ENCODE measurements at places on chromosomes 3 and 15. TPM values are rescaled to one million over a fixed set of nuclear protein-coding genes. Genes with fewer than 3 reads are reported as not detected.

Gene ADAMTS17
- 0.39 TPM for total RNA-seq

Gene MYO5C
- 2.7 TPM for total RNA-seq

Gene C3orf62
- total RNA-seq = 8.4 TPM

Gene PAK6
- not detected for total RNA-seq

Gene GNB4
- total RNA-seq = 58.3 TPM

Gene IMPG2
- 0.60 TPM for total RNA-seq

Gene ROBO1
- total RNA-seq = 73.8 TPM

Gene TGM5
- not detected for total RNA-seq

Gene RNF13
- 61.4 TPM for total RNA-seq

- no peak overlapping the region for H3K4me3 ChIP-seq
- peaks cover 14% of the 10 kb centered on the region for H3K4me1 ChIP-seq
Observed at GRCh38 chr3:65963787-65964677, 74.7 kb downstream of the MAGI1 start.

DNA sequence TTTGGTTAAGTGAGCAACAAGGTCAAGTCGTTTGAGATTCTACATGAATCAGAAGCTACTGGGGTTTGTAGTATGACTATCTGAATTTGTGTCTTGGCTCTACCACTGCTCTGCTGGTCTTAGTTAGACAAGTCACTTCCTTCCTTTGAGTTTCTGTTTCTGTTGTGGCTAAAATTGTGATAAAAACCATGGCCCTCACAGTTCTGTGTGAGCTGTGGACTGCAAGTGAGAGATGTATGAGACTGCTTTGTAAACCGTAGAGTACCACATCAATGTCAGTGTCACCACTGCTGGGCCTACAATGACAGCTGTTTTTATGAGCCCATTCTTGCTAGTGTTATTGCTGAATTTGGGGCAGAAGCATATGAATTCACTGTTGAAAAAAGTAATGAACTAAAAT lies 32.7 kb downstream of the RARB start:
- peaks cover 51% of the 10 kb centered on the region for H3K4me1 ChIP-seq
- peaks cover 4% of the 10 kb centered on the region for H3K36me3 ChIP-seq
- no peak overlapping the region for H3K4me3 ChIP-seq
- H3K27ac ChIP-seq = no peak overlapping the region

DNA sequence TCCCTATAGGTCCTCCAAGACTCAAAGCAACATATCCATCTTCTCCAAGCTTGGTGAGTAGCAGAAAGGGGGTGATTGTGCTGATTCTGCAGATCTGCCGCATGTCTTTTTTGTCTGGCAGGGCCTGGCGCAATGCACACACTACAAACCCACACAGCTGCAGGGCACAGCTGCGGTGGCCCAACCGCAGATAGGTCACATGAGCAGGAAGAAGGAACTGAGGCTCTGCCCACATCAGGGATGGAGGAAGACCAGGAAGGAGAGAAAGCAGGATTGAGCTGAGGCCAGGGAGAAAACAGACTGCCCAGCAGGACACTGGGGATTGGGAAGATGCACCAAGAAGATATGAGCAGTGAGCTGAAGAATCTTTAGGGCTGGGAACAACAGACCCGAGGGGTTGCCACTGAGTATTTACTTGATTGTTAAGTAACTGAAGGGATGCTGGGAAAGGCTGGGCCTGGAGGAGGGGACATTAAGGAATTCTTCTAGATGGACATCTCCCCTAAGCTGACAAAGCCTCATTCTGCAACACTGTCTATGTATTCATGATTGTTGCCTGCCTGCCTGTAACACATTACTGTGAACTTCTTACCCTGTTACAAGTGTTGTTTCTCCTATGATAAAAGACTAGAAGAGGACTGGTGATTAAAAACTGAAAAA lies 126.7 kb downstream of the MYLK start:
- DNase-seq = peak; percentile 56
- no peaks in the 10 kb centered on the region for H3K36me3 ChIP-seq
- peak overlapping the region; percentile 29 for H3K27ac ChIP-seq

DNA sequence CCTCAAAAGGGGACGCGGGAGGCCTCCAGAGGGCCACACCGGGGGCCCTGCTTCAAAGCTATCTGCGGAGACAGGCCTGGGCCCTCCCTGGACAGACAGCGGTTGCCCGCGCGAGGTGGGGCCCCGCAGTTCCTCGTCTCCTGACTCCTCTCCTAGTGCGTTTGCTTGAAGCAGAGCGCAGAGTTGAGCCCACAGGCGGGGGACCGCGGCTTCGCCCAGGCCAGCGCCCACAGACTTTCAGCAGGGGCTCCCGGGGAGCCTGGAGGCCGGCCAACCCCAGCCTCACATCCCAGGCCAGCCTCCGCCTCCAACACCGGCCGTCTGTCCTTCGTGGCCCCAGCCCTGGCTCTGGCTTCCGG lies 540 bp upstream of the ADAMTS7 start:
- peak overlapping the region; percentile 71 for H3K27ac ChIP-seq
- no peaks in the 10 kb centered on the region for H3K36me3 ChIP-seq
- H3K4me1 ChIP-seq = peaks cover 27% of the 10 kb centered on the region
- no peaks in the 10 kb centered on the region for H3K27me3 ChIP-seq

DNA sequence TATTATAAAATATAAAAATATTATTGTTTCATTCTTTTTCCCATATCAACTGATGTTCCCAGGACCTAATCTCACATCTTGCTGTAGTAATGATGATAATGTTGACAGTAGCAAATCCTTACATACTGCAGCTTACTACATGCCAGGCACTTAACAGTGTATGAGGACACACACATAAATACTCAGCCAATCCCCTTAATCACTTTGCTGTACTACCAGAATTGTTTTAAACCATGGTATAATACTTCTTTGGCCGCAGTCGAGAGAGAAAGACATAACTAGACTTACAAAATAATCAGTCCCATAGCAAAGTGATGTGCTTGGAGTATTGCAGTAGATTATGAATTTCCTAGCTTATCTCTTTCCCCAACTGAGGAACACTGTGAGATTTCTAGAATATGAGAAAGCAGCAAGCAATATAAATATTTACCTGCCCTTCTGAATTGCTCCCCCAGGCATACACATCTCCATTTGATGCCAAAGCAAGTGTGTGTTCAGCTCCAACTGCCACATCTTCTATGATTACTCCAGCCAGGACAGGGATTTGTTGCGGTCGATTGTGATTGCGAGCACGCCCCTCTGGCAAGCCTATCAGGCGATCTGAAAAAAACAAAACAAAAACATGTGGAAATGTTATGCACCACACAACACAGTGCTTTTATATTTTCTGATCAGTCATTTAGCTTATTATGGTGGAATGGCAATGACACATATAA lies 33.0 kb downstream of the FBXL22 start:
- H3K4me3 ChIP-seq = no peak overlapping the region
- H3K36me3 ChIP-seq = peaks cover 67% of the 10 kb centered on the region
- H3K27ac ChIP-seq = no peak overlapping the region
- H3K27me3 ChIP-seq = no peaks in the 10 kb centered on the region

DNA sequence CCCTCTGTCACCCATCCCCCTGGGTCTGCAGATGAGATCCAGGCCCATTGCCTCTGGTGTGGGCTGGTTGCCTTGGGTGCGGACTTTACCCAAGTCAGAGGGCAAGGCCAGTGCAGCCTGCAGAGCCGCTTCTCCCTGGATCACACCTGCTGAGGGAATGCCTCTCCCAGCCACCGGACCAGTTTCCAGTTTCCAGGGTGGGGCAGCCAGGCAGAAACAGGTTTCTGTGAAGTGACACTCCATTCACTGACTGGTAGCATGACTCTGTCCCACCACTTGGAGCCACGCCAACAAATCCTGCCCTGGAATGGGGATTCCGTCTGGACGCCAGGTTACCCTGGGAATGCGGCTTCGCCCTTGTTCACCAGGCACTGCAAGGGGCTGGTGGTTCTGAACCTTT lies 30.0 kb downstream of the PAQR5 start:
- no peak overlapping the region for H3K27ac ChIP-seq
- DNase-seq = no peak
- no peaks in the 10 kb centered on the region for H3K36me3 ChIP-seq
- H3K27me3 ChIP-seq = no peaks in the 10 kb centered on the region
- H3K4me3 ChIP-seq = no peak overlapping the region

GRCh38 chr3:175184392-175184791 lies 325.3 kb downstream of the NAALADL2 start:
- DNase-seq = no peak
- H3K36me3 ChIP-seq = no peaks in the 10 kb centered on the region
- H3K27me3 ChIP-seq = no peaks in the 10 kb centered on the region
- H3K27ac ChIP-seq = no peak overlapping the region
- H3K4me3 ChIP-seq = no peak overlapping the region

DNA sequence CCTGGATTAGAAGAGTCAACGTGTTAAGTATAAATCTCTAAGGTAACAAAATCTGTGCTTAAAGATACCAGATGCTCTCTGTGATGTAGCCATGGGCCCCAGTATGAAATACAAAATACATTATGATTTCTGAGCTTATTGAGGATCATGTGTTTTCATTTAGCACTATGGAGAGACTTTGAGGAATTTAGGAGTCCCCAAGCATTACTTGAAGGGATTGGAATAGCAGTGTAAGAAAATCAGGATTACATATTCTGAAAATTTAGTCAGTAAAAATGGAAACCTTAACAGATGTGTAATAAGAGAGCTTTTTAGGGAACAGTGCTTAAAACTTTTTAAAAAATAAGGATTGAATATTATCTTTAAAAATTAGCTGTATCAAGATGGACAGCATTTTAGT lies 35.5 kb downstream of the ECT2 start:
- H3K27ac ChIP-seq = no peak overlapping the region
- peaks cover 19% of the 10 kb centered on the region for H3K36me3 ChIP-seq
- no peak for DNase-seq
- no peak overlapping the region for H3K4me3 ChIP-seq

DNA sequence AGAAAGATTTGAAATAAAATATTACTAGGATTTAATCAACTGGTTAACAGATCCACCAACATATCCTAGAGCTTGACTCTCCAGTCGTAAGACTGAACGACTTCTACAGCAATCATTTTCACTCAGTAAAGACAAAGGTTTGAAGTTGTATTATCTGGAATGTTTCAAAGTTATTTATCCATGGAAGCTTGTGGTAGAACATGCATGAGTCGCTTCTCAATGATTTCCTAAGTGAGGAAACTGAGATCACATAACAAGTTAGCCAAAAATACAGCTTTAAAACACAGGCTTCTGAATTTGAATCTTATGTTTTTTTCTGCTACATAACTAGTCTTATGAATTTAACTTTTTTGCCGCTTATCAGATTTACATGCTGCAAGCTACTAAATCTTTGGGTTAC lies 241.8 kb downstream of the FOXP1 start:
- peaks cover 7% of the 10 kb centered on the region for H3K36me3 ChIP-seq
- H3K4me1 ChIP-seq = peaks cover 27% of the 10 kb centered on the region
- H3K27me3 ChIP-seq = no peaks in the 10 kb centered on the region
- H3K4me3 ChIP-seq = no peak overlapping the region
- H3K27ac ChIP-seq = peak overlapping the region; percentile 78
- DNase-seq = no peak

DNA sequence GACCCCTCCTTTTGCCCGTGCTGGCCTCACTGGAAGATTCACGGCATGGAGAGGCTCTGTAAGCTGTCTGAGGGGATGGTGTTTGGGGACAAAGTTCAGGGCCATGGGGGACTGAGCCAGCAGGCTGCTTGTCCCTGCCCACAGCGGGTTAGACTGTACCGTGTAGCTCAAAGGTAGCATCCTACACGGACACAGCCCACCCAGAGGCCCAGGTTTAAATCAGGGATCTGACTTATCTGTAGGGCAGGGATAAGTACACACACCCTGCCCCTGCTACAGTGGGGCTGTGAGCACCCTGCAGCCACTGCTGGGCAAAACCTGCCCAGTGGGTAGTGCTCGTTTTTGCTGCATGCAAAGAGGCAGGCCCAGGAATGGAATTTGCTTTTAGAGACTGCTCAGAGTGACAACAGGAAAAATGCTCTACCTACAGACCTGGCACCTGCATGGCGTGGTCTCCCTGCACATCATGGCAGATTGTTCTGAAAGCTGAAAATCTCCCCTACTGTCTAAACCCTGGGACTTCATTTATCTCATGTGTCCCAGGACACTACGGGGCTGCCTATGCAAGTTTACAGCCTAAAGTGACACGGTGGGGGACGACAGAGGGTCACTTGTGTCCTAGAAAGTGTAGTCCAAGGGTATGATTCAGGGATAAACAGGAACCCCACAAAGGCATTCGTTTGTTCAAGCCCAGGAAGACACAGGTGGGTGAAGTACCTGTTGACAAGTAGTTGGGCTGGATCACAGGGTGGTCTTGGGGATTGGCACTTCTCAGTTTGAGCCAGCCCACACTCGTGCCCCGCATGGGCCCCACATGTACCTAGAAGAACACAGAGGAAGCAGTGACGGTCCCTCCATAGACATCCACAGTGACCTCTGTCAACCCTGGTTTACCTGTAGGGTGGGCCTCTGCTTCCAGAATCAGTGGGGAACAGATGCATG lies 27.7 kb downstream of the CHDH start:
- DNase-seq = peak; percentile 63
- H3K4me1 ChIP-seq = no peaks in the 10 kb centered on the region
- H3K27ac ChIP-seq = no peak overlapping the region
- H3K36me3 ChIP-seq = no peaks in the 10 kb centered on the region
- H3K27me3 ChIP-seq = no peaks in the 10 kb centered on the region
- H3K4me3 ChIP-seq = no peak overlapping the region

DNA sequence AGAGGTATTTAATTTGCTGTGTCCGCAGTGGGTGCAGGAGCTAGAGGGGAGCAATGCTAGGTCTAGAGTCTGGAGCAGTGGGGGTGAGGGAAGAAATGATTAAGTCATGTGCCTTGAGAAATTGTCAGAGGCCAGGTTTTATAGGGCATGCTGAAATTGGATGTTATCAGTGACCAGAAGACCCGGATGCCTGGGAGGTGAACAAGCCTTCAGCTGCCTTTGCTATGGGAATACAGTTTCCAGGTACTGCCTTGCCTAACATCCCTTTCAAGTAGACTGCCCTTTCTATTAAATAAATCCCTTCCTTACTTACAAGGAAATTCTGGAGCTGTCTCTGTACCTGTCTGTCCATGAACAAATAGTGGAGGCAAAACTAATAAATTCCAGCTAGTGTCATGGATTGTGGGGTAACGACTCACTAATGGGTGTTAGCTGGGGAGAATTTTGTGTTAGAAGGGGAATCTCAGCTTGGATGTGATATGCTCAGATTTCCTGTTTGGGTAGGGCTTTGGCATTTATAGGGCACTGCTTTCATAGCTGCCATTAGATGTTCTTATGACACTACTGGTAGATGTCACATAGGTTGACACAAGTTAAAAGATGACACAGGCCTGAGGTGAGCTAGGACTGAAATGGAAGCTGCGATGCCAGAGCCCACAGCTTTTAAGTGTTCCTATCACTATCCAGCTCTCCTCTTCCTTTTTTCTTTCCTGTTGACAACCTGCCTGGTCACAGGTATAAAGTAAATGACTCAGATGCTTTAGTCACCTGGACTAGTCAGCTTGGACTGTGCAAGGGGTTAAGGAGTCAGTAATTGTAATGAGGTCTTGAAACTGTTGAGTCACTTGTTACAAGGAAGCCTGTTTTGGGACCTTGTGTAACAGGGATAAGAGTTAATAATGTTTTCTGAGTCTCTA lies 21.3 kb downstream of the CHD2 start:
- DNase-seq = no peak
- peaks cover 37% of the 10 kb centered on the region for H3K36me3 ChIP-seq
- H3K4me3 ChIP-seq = no peak overlapping the region
- no peaks in the 10 kb centered on the region for H3K27me3 ChIP-seq
